RKO (cell line): ENCODE measurements at places on chromosomes 12 and 14.

- DNase-seq, result no peak
Measured at GRCh38 chr12:109937371-109937770, 37.3 kb downstream of the TCHP start.

DNA sequence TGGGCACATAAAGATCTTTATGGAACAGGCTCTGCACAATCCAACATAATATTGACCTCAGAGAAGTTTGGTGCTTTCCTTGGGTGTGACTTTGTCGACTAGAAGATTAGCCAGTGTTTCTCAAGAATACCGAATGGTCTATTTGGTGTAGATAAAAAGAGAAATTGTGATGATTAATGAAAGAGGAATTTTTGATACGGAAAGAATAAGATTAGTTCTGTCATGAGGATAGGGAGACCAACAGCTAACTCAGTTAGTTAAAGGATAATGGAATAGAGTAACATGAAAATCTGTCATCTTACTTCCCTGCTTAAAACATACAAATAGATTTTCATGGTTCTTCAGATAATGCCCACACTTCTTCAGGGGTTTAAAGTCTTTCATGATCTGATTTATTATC lies 24.2 kb downstream of the PTPRO start:
- DNase-seq, result no peak

DNA sequence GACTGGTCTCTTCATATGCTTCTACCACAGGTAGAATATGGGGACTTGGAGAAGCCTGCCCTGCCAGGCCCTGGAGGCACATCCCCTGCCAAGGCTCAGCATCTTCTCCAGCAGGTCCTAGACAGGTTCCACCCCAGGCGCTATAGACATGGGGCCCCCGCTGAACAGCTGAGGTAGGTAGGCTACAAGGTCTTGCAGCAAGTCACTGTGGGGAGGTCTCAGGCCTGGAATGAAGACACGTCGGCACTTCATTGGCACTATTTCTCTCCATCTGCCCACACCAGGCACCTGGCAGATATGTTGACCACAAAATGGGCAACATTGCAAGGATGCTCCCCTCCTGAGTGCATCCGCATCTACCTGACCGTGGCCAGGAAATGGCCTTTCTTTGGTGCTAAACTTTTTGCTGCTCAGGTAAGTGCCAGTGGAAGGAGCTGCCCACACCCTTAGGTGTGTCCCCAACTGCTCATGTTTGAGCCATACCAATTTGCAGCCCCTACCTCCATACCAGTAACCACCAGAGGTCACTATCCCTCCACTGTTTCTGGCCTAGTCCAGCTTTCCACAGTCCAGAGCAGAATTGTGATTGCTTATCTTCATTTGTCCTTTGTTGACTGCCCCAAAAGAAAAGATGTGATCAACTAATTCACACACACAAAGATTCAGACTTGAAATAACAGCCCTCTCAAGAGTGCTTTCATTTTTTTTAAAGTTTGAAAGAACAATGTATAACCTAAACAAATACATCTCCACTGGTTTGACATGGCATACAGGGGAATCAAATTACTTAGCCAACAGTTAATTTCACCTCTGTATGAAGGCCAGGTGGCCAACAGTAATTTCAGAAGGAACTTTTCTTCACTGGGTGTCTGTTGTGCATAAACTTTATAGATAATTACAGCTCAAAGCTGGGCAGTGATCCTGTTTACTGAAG lies 16.1 kb downstream of the PIGH start:
- DNase-seq, result peak; percentile 57

GRCh38 chr12:88172844-88173407 lies 30.8 kb downstream of the TMTC3 start:
- DNase-seq, result peak; percentile 56

GRCh38 chr14:68610251-68610793 lies 182.5 kb downstream of the ZFP36L1 start:
- DNase-seq, result no peak

- no peak for DNase-seq
Measured at GRCh38 chr12:107439026-107439738, 246.4 kb upstream of the PWP1 start.

DNA sequence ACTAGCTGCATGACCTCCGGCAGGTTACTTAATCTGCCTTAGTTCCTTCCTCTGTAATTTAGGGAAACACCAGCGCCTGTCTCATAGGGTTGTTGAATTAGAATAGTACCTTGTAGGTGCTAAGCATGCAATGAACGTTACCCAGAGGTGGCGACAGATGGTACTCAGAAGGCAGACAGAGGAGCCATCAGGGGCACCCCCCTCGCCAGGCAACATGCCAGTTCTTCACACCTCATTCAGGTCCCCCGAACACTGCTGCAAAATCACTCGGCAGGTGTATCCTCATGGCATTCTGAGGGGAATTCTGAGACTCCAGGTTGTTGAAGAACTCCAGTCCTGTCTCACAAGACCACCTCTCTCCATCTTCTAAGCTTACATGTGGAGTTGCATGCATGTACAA lies 10.1 kb downstream of the ISM2 start:
- no peak for DNase-seq

- no peak for DNase-seq
Measured at GRCh38 chr12:89651192-89651591, 57.4 kb downstream of the ATP2B1 start.
